IPS DF 6.9 (cell line): ENCODE measurements at places on chromosomes 11 and 22.

- H3K4me3 ChIP-seq: no peak overlapping the region
- H3K4me1 ChIP-seq: peaks cover 2% of the 10 kb centered on the region; the same call in 1 of the 2 replicates
- no peaks in the 10 kb centered on the region for H3K36me3 ChIP-seq
- no peak for DNase-seq
- H3K27ac ChIP-seq: no peak overlapping the region
Observed at GRCh38 chr11:3955299-3955665, 99.8 kb downstream of the STIM1 start.

- H3K27me3 ChIP-seq: peaks cover 3% of the 10 kb centered on the region; the same call in 1 of the 2 replicates
- H3K4me1 ChIP-seq: peaks cover 1% of the 10 kb centered on the region; the same call in 1 of the 2 replicates
- H3K4me3 ChIP-seq: peak overlapping the region; percentile 20; the same call in 1 of the 2 replicates
- no peak overlapping the region for H3K27ac ChIP-seq
- DNase-seq: no peak
Observed at GRCh38 chr22:49934891-49935557, 16.6 kb downstream of the CRELD2 start.

DNA sequence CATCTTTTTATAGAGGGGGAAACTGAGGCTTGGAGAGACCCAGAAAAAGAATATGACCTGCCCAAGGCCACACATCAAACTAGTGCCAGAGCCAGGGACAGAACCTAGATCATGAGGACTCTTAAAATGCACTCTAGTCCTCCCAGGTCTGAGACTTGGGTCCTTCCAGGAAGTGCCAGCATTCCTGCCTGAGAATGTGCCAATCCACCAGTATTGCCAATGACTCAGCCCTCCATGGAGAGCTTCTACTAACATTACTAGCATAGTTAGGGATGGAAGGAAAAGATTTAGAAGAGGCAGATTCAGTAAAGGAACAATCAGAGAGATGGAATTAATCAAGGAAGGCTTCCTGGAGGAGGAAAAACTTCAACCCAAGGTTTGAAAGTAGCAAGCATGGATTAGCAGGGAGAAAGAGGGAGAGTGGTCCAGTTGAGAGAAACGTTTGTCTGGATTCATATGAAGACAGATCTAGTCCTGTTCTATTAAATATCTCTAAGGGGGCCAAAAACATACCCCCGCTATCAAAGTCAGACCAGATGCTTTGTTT is 20.1 kb upstream of the SMIM35 start:
- H3K36me3 ChIP-seq: no peaks in the 10 kb centered on the region
- H3K4me3 ChIP-seq: no peak overlapping the region
- no peak overlapping the region for H3K27ac ChIP-seq
- H3K27me3 ChIP-seq: no peaks in the 10 kb centered on the region
- no peaks in the 10 kb centered on the region; the same call in 1 of the 2 replicates for H3K4me1 ChIP-seq
- no peak for DNase-seq

- no peaks in the 10 kb centered on the region for H3K27me3 ChIP-seq
- H3K4me1 ChIP-seq: no peaks in the 10 kb centered on the region
- H3K27ac ChIP-seq: no peak overlapping the region
- H3K36me3 ChIP-seq: no peaks in the 10 kb centered on the region
- H3K4me3 ChIP-seq: no peak overlapping the region
Observed at GRCh38 chr11:4983841-4984240, 10.8 kb upstream of the OR51L1 start.

DNA sequence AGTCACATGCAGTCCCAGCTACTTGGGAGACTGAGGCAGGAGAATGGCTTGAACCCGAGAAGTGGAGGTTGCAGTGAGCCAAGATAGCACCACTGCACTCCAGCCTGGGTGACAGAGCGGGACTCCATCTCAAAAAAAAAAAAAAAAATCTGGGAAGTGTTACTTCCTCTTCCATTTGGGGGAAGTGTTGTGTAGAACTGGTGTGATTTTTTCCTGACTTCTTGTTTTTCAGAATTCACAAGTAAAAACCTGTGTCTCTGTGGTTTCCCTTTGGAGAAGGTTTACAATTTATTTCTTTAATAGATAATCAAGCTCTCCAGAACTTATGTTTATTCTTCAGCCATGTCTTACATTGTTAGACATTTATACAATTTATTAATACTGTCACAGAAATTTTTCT is 396.1 kb downstream of the BRD1 start:
- no peak overlapping the region for H3K4me3 ChIP-seq
- no peaks in the 10 kb centered on the region; the same call in 1 of the 2 replicates for H3K4me1 ChIP-seq
- DNase-seq: no peak
- H3K27me3 ChIP-seq: no peaks in the 10 kb centered on the region
- no peak overlapping the region for H3K27ac ChIP-seq
- H3K36me3 ChIP-seq: no peaks in the 10 kb centered on the region; the same call in 1 of the 2 replicates
